ENCODE measurements at places on chromosomes 1 and 21.

GRCh38 chr1:90854397-90854924 lies 137.4 kb upstream of the BARHL2 start:
- no peak for DNase-seq

- no peak for DNase-seq
Measured at GRCh38 chr1:179814546-179814838, 63.1 kb downstream of the TOR1AIP2 start.

- no peak for DNase-seq
Measured at GRCh38 chr1:246106342-246106763, 400.7 kb downstream of the SMYD3 start.

DNA sequence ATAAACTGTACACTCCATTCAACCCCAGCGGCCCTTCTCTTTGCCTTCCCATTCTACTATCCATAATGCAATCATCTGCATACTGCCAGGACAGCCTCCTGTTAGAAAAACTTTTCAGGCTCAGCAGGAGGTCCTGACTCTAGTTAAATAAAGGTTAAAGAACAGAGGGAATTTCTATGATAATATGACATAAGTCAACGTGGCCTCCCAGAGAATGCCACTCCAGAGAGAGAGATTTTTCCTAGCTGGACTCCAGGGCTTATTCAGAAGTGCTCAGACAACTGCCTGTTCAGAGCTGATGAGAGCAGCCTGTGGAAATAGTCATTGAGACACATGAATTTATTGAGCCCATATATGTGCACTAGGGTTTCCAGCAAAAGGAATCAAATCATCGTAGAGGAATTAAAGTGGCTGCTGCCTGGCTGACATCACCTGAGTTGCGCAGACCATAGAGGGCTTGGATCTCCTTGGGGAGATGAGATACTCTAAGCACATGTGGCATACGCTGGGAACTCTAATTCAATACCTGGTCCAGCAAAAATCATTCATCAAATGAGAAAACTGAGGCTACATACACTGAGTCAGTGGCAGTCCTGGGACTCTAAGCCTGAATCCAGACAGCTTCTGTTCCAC lies 736.2 kb downstream of the PTPRU start:
- DNase-seq, result no peak

DNA sequence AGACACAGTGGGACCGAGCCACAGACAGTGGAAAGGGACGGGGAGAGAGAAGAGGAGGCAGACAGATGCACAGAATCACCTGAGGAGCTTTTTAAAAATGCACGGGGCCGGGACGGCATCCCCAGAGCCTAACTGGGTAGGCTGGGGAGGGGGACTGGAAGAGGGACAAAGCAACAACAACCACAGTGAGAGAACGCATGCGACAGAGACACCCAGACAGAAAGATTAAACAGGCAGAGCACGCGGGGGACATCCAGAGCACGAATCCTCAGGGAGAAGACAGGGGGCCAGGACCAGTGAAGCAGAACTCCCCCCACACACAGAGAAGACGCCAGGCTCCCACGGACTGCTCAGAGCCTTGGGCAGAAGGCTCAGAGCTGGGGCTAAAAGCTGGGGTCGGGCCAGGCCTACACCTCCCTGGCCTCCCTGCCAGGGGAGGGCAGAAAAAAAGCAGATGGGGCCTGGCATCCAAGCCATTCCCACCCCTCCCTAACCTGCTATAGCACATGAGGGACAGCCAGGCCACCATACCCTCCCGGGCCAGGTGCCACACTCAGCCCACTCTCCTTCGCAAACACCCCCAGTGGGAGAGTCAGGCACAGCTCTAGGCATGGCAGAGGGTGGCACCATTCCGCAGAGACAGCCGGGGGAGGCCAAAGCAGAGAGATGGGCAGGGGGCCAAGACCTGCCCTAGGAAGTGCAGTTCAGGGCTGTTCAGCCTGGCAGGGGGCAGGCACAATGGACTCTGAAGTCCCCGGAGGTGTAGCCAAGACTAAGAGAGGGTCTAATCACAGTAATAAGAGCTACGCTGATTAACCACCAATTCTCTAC lies 29.8 kb upstream of the COL16A1 start:
- DNase-seq, result peak; percentile 41

DNA sequence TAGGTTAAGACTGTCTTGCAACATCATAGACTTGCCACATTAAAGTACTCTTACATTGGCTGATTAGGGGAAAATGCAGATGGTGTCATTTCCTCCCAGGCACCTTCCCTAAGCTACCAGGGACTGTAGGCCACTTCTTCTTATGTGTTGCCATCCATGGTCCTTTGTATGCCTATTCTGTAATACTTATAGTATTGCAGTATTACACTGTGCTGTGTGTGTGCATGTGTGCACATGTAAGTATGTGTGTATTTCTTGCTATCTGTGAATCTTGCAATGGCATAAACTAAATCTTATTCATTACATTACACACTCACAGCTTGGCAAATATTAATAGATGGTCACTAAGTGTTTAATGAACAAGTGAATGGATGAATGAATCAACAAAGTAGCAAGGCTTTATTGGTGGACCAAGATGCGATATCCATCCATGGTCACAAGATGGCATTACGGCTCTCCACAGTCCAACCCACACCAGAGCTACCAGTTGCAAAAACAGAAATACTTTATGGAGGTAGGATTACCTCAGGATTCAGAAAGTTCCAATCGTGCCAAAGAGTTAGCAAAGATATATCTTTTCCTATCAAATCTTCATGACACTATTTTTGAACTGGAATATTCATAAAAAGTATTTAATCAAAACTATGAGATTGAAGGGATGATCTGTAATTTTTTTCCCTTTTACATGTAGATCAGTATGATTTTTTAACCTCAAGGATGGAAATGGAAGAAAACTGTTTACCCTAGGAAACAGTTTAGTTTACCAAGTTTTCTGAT lies 160.2 kb downstream of the DENND1B start:
- peak; percentile 24 for DNase-seq

- peak; percentile 46 for DNase-seq
Measured at GRCh38 chr1:26408604-26409003, 2.0 kb upstream of the LIN28A start.

GRCh38 chr1:6951536-6951935 lies 166.3 kb downstream of the CAMTA1 start:
- no peak for DNase-seq

DNA sequence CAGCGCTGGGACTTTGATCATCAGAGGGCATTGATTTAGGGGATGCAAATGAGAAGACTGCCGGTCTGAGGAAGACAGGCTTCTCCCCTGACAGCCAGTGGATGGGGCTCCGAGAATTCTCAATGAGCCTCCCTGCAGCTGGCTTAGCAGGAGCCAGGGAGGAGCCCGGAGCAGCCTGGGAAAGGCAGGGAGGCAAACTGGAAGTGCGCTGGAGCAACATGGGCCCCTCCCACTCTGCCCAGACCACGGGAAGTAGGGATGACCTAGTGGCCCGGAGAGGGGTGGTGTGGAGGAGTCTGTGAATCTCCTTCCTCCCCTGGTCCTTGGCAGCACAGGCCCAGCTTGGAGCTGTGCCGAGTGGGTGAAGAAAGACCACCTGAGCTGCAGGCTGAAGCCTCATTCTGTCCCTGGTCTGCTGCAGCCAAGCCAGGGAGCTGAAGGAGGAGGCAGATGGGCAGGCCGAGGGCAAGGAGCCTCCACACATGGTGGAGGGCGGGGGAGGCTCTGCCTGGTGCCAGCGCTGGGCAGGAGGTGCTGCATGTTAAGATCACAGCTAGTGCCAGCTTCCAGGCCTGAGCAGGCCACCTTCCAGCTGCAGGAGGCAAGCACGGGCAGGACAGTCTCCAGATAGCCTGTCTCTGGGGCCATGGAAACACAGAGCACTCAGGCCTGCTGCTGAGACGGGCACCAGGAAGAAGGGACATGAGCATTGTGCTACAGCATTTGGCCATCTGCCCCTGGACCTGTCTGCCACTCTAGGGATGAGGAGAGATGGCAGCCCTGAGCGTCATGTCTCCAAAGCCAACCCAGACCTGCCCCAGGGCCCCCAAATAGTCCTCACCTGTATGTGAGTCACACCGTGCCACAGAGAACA lies 12.2 kb upstream of the CLSTN1 start:
- peak; percentile 47 for DNase-seq

DNA sequence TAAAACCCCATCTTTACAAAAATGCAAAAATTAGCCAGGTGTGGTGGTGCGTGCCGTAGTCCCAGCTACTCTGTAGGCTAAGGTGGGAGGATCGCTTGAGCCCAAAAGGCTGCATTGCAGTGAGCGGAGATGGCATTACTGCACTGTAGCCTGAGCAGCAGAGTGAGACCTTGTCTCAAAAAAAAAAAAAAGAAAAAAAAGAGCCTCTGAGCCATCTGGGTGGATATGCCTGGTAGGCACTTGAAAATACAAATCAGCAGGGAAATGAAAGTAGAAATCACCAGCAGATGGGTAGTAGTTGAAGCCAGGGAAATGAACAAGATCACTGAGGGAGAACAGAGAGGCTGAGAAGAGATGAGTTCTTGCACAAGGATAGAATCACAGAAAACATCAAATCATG lies 131.0 kb upstream of the HMCN1 start:
- no peak for DNase-seq

DNA sequence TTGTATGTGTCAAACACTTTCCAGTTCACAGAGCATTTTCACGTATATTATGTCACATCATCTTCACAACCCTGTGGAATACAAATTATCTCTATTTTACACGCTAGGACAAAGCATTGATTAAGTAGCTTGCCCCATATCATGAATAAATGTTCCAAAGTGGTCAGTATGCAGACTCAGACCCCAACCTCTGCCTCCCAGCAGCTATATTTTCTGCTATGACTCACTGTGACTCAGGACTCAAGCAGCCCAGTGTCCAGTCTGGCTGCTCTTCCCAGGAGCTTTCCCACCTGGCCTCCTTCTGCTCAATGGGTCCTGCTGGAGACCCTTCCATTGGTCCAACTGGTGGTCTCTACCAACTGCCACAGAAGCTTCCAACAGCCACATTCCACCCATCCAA lies 56.0 kb upstream of the RAP1A start:
- DNase-seq, result no peak

- DNase-seq, result no peak
Measured at GRCh38 chr1:50417507-50417906, 5.7 kb downstream of the DMRTA2 start.

DNA sequence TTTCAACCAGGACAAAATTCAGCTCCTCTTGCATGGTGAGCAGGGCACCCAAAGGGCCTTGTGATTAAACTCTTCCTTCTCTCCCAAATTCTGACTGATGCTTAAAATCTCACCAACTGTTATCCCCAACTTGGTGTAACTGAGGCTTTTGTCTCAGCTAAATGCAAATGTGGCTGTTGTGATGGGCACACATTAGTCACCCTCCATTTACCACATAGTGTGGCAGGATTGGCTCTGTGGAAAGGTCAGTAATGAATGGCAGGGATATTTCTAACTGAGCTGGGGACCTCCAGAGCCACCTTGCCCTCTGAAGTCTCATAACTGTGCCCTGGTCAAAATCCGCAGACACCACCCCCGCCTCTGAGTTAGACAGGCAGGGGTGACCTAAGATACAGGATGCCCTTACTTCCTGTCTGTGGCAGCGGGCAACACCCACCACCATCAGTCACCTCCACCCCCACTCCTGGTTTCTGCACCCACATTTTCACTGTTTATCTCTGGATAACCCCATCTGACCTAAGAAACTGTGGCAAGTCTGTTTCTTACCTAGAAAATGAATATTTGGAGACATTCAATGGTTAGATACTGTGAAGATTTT lies 25.4 kb upstream of the RGS16 start:
- DNase-seq, result no peak

DNA sequence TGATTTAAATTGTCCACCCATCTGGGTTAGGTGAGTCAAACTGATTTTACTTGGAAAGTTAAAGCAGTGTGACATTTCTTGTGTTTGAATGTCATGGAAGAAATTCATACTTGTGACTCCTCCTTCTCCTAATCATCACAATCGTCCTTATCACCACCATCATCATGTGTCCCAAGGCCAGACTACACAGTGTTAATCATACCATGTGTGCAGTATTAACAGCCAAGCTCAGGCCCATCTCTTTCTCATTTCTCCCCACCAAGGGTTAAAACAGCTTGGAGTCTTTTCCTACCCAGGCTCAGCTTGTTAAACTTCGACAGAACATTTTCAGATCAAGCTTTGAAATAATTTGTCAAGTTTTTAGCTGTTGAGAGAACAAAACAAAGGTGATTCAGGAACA lies 22.5 kb upstream of the PLA2G2E start:
- DNase-seq, result no peak

DNA sequence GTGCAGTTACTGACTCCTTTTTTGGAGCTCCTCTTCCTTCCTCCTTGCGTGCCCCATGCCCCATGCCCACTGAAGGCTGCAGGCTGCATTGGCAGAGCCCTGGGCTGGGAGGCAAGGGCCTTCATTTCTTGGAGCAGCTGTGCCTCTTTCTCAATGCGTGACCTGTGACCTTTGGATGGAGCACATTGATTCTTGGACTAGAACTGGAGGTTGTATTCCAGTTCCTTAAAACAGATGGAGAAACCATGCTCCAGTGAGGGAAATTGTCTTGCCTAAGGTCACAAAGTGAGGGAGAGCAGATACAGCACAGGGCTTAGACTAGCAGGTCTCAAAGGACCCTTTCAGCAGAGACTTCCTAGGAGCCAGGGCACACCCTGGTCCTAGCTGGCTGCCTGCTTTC lies 9.0 kb downstream of the TMEM269 start:
- no peak for DNase-seq

GRCh38 chr1:224872832-224873433 lies 56.5 kb upstream of the DNAH14 start:
- no peak for DNase-seq

- no peak for DNase-seq
Measured at GRCh38 chr1:114330451-114330983, 176.8 kb upstream of the SYT6 start.

- peak; percentile 41 for DNase-seq
Measured at GRCh38 chr1:8217011-8217711, 100.8 kb upstream of the SLC45A1 start.

DNA sequence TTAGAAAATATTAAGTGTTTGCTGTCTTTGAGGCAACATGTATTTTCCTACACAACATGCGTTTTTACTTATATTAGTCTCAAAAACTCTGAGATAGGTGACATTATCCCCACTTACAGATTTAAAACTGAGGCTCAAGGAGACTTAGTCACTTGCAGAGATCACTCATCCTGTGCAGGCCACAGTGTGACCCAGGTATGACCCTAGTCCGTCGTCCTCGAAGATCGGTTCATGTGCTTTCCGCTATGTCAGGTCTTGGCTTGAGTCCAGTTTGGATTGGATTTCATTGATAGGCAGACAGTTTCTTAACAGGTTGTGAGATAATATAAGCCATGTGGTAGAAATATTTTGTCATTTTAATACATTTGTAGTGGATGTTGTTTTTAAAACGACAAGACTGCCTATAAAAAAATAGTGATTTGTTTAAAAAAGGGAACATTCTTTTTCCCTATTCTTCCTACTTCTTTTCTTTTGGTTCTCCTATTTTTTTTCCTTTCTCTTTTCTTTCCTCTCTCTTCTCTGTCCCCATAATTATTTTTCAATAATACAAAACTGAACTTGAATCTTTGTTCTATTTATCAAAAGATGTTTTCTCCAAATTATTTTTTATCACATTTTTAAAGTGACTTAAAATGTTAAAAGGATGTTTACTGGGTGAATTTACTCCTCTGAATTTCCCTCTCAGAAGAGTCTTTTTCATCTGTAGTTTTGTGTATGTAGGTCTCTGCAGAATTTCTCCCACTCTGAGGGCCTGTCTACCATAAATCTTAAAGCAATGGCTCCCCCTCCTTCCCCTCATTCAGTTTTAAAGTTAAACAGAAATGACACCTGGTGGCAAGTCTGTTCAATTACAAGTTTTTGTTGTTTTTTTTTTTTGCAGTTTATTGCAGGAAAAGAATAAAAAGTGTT lies 81.8 kb downstream of the PHTF1 start:
- no peak for DNase-seq
